ENCODE measurements at places on chromosomes 16 and 17.

- peak; percentile 75 for DNase-seq
Measured at GRCh38 chr17:67359960-67360791, 6.2 kb downstream of the PSMD12 start.

DNA sequence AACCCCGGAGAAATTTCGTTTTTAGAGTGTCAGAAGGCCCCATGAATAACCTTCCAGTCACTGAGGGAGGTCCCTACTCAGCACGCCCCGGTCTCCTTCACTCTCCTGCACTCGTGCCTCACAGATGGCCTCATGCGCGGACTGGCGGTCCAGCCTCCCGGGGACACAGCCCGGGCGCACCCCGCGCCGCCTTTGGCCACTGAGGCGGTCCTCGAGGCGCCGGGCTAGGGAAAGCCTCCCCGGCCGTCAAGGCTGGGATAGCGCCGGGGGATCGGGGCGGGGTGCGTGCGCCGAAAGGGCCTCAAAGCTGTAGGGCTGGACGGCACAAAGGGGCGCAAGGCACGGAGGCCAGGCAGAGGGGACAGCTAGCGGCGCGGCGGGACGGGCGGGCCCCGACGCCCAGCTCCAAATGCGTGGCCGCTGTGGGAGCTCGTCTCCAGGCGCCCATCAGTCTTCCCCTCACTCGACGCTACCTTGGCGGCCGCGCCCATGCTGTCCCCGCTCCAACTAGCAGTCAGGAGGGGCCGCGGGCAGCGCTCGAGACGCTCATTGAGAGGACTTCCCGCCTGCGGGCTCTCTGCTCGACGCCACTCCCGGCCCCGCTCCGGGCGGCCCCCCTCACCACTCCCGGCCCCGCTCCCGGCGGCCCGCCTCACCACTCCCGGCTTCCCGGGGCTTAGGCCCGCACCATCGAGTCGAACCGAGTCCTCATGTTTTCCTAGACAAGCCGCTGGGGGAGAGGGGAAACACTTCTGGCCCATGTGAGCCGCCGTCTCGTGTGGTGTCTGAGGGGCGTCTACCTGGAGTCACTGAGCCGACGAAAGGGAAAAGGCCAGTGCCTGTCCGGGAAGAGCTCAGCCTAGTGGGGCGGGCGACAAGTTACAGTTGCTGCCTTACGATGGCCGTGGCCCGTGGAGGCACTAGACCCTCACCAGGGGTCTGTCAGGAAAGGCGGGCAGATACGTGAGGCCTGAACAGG lies at the start of gene USP6:
Gene USP6, plus strand, starts transcription at position 360 of the 979 bp plus-strand sequence. CDS start 14,336 bp downstream, outside the sequence.
- DNase-seq: no peak

GRCh38 chr17:80781807-80782277 lies 209.8 kb upstream of the CHMP6 start:
- no peak for DNase-seq

DNA sequence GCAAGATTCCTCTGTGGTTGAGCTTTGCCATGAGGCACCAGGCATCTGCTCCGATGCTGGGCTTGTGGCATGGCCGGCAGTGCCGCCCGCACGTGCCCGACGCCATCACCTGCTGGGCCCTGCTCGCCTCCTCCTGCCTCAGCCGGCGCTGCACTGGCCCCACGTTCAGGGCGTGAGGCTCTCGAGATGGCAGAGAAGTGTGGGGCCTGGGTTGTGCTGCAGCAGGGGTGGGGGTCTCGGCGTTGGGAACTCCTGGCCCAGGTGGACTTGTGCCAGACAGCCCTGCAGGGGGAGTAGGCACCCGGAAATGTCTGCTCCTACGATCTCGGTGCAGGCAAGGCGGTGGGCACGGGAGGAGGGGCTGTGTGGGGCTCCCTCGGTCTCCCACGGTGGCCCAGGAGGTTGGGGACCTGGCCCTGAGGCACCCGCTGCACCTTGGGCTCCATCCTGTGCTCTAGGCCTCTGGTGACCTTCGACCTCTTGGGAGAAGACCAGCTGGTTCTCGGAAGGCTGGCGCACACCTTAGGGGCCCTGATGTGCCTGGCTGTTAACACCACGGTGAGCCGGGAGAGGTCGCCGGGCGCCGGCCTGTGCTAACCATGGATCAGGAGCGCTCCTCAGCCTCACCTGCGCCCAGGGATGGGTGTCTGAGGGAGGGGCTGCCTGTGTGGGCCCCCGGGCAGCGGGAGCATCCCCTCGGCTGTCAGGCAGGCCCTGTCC lies 13.5 kb downstream of the TELO2 start:
- no peak for DNase-seq

GRCh38 chr16:54847609-54848008 lies 83.1 kb upstream of the IRX5 start:
- no peak for DNase-seq

DNA sequence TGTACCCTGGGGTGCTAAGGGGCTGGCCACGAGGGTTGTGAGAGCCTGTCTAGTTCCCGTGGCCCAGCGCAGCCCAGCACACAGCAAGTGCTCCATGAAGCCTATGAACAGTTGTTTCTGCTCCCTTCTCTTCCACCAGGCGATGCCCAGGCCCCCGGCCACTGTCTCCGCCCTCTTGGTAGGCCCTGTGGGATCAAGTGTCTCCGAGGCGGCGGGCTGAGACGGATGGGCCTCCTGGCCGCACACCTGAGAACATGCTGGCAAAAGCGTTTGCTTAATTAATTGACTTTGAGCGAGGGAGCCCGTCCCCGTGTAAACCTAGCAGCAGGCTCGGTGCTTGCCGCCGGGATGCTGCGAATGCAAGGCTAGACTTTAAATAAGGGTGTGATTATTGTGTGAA lies 129.7 kb upstream of the GSE1 start:
- DNase-seq: no peak

- no peak for DNase-seq
Measured at GRCh38 chr17:78174346-78174869, 6.0 kb downstream of the SYNGR2 start.

DNA sequence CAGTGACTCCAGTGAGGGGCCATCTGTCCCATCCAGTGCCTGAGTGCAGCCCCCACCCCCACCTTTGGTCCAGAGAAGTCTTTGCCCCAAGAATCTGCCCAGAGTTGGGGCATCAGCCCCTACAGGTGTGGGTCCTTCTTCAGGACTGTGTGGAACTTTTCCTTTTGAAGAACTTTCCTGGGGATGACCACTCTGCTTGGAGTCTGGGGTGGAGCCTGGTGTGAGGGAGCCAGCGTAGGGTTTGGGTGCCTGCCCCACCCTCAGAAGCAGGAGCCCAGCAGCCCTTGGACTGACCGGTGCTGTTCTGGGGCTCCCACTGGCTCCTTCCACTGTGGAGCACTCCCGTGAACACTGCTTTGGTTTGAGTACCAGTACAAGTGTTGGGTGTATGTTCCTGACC lies 19.3 kb downstream of the MPRIP start:
- no peak for DNase-seq

DNA sequence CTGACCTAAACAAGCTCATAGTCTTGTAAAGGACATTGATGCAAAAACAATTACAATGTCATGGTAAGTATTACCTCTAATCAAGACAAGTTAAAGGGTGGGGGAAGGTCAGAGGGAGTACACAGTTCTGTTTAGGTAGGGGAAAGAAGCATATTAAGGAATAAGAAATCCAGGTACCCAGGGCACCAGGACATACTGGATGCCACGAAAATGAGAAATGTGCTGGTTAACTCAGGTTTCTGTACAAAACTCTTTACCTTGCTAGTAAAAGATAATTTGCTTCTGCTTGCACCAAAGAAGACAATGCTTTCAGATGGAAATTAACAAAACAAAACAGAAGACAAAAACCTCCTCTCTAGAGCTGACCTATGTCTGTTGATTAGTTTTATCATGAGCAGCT lies 70.7 kb upstream of the MED13 start:
- DNase-seq: no peak

- DNase-seq: peak; percentile 87
Measured at GRCh38 chr17:7843536-7844291, 9.7 kb downstream of the KDM6B start.

- no peak for DNase-seq
Measured at GRCh38 chr17:18379246-18380146, 1.9 kb downstream of the EVPLL start.

DNA sequence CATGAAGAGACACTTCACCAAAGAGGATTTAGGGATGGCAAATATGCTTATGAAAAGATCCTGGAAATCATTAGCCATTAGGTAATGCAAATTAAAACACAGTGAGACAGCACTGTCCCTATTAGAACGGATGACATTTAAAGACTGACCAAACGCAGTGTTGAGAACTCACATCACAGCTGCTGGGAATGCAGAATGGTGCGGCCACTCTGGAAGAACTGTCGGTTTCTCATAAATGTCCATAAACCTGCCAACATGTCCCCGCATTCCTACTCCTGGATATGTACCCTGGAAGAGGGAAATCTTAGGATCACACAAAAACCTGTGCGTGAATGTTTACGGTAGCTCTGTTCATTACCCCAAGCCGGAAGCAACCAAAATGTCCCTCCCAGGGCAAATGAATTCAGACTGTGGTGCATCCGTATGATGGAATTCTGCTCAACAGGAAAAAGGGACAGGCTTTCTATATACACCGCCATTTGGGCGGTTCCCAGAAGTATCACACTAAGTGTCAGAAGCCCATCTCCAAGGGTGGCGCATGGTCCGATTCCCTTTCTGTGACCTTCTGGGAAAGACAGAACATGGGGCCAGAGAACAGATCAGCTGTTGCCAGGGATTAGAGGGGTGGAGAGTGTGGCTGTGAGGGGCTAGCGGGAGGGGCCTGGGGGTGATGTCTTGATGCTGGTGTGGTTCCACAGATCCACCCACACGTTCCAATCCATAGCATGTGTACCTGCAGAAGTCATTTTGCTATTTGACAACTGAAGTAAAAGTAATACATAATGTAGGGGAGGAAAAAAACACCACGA lies 197.2 kb upstream of the CHMP6 start:
- no peak for DNase-seq

- no peak for DNase-seq
Measured at GRCh38 chr17:78268951-78269905, 37.8 kb downstream of the TMEM235 start.

DNA sequence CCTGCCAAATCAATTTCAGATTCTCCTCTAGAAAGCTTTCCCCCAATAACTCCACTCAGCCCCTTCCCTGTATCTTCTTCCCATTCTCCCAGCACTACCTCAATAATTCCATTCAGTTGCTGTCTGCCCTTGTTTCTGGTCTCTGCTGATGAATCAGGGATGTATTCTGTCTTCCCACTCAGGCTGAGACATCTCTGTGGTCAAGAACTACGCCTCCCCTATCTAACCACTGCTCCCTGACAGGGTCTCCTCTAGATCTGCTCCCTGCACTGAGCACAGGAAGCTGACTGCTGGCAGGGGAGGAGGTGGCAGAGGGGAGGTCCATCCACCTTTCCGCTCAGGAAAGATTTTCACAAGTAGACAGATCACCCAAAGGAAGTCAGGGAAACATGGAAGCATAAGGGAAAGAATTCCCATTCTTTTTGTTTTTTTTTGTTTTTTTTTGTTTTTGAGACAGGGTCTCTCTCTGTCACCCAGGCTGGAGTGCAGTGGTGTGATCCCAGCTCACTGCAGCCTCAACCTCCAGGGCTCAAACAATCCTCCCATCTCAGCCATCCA lies 16.9 kb upstream of the SP2 start:
- DNase-seq: no peak

DNA sequence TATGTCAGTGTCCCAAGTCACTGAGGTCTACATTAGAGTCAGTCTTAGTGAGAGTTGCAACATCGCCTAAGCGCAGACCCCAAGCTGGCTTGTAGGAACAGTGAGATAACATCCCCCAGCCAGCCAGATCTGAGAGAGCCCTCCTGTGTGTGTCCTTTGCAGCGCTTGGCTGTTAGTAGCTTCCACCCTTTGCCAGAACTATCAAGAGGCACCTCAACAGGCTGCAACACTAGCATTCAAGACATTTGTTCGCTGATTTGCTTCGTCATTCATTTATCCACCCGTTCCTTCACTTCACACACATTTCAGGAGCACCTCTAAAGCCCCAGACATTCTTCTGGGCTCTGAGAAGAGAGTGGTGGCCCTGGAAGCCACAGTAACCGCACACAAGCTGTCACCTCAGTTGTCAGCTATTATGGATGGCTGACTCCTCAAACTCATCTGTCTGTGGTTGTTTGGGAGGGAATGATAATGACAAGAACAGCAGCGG lies 289.6 kb downstream of the WWOX start:
- DNase-seq: peak; percentile 54

DNA sequence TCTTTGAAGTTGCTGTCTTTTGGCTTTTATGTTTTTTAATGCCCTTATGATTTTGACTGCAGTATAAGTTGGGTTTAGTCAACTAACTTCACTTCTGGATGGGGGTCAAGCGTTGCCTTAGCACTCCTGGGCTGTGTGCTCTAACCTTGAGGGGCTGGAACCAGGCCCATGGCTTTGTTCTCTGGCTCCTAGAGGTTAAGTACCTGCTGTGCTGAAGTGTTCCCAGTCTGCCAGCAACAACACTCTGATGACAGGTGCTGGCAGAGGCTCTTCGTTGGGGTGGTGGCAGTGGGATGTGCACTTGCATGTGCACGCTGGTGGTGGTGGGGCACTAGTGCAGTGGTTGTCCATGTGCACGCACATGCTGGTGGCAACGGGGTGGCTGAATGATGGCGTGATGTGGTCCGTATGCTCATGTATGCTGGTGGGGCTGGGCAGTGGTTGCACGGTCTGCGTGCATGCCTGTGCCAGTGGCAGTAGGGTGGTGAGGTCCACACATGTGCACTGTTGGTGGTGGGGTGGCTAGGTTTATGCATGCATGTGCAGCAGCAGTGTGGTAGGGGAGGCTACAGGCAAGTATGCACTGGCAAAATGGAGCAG lies 447.8 kb upstream of the GOT2 start:
- DNase-seq: no peak

DNA sequence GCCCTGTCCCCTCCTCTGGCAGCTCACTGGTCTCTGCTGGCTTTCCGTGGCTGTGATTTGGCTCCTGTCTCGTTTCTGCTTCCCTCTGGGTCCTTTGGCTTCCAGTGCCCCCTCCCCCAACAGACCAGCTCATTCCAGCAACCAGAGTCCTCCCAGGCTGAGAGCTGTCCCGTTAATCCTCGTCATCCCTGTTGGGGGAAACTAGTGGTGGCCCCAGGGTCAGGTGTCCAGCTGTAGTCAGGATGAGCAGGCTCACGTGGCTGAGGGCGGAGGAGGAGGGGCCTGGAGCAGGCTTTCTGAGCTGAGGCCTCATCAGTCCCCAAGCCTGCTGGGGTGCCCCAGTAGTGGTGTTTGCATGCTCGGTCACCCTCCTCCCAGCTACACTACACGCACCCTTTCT lies 10.7 kb upstream of the CBX4 start:
- DNase-seq: no peak

- no peak for DNase-seq
Measured at GRCh38 chr16:3468501-3468900, 25.0 kb downstream of the NAA60 start.

GRCh38 chr16:23302045-23302956 lies at the start of gene SCNN1B:
Gene SCNN1B, plus strand, starts transcription at chr16:23302302. Its CDS starts 46,298 bp downstream, at chr16:23348600.
- DNase-seq: no peak

DNA sequence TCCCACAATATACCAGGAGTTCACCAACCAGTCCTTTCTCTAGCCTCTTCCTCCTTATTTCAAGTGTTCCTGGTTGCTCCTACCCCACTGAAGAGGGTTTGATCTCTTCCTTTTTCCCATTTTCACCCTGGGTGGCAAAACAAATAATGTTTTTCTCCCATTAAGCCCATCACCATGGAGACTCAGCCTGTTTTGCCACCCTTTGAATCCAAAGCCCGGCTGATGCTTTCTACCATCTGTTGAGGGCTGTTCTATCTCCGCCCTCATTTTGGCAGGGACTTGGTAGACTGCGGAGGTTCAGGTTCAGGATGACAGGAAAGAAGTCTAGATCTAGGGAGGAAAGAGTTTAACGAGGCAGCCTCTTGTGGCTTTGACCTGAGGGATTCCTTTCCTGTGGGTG lies 2.6 kb downstream of the DNAH2 start:
- no peak for DNase-seq

GRCh38 chr16:3836641-3837040 lies 43.9 kb downstream of the CREBBP start:
- DNase-seq: no peak

Measured in hematopoietic multipotent progenitor cell treated with erythropoietin and hydrocortisone succinate and interleukin-3 and kit ligand, for 6 days (in vitro differentiated cells).